CD8-positive, alpha-beta T cell (primary cell): ENCODE measurements at places on chromosomes 11 and 22.

- no peak for DNase-seq
Observed at GRCh38 chr11:20608934-20609333, 9.5 kb downstream of the SLC6A5 start.

GRCh38 chr11:9732453-9732852 lies 68.6 kb downstream of the SWAP70 start:
- no peak for DNase-seq

GRCh38 chr22:22342697-22343580 lies 98.4 kb downstream of the VPREB1 start:
- peak; percentile 68 for DNase-seq

- no peak for DNase-seq
Observed at GRCh38 chr11:45859661-45860140, 12.4 kb downstream of the CRY2 start.

DNA sequence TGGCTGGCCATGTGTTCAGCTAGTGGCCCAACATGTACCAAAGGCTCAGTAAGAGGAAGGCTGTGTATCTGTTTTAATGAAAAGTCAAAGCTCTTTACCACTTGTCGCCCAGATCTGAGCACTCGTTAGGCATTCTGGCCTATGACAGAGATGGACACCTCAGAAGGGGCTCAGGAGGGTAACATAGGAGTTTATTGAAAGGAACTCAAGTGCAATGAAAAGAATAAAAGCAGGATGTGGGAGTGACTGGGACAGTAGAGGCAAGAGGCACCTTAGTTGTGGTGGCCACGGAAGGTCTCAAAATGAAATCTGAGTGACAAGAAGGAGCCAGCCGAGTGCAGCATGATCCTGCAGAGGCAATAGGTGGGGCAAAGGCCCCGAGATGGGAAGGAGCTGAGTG lies 309.7 kb downstream of the MN1 start:
- DNase-seq, result no peak

- no peak for DNase-seq
Observed at GRCh38 chr11:95531116-95531515, 258.5 kb downstream of the FAM76B start.

DNA sequence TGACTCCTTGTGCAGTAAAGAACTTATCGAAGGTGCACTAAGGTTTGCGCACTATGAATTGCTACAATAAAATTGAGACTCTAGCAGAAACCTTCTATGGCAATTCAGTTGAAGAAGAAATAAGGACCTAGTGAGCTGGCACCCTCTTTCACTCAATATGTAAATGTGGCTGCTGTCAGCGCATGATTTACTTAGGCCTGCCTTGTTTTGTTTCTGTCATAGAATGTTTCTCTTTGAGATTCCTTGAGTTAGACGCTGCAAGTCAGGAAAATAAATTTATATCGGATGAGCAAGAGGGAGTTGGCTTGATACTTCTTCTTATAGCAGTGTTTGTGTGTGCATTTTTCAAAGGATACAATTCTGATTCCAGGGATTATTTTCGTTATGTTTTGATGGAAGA lies 322.1 kb downstream of the BLID start:
- no peak for DNase-seq

- no peak for DNase-seq
Observed at GRCh38 chr11:121153472-121153871, 52.4 kb downstream of the TECTA start.

DNA sequence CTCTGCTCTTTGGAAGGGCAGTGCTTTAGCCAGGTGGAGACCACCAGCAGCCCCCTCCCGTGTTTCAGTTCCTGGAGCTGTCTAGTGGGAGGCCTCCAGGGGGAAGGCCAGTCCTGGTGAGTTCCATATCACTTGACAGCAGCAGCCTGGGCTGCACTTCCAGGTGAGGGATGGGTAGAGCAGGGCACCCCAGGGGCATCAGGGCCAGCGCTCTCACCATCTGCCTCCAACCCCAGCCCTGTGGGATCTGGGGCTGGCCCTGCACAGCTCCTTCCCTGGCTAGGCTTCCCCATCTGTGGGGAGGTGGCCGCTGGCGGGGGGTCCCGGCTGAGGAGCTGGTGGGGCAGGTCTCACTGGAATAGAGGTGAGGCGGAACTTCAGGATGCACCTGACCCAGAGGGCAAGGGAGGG lies 60.5 kb downstream of the MORC2 start:
- DNase-seq, result no peak

DNA sequence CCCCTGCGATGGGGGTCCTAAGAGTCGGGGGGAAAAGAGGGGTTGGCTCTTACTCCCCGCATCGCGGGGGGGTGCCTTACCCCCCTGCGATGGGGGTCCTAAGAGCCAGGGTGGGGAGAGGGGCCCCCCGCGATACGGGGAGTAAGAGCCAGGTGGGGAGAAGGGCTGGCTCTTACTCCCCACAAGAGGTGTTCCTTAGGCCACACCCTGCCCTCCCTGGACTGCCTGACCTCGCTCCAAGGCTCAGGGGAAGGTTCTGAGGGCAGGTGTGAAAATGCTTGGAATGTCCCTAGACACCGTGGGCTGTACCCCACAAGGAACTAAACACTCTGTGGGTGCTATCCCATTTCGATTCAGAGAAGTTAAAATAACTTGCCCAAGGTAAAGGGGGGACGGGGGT lies 7.8 kb downstream of the UNC93B1 start:
- DNase-seq, result no peak

GRCh38 chr11:72066855-72067254 lies 13.5 kb downstream of the NUMA1 start:
- no peak for DNase-seq

DNA sequence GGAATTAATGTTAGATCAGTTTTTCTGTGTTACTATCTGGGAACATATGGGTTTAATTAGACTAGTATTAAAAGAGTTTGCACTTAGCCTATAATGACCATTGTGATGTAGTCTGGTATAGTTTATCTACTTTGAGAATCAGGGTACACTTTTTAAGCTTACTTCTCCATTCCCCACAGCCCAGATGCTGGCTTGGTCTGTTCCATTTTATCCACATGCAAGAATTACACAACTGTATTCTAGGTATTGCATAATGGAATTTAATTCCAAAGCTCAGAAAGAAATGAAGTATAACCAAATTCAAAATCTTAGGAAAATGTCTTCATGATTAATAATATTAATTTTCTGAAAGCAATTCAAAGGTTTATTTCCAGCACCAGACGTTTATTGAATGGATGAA lies 122.2 kb upstream of the PDGFD start:
- DNase-seq, result no peak

DNA sequence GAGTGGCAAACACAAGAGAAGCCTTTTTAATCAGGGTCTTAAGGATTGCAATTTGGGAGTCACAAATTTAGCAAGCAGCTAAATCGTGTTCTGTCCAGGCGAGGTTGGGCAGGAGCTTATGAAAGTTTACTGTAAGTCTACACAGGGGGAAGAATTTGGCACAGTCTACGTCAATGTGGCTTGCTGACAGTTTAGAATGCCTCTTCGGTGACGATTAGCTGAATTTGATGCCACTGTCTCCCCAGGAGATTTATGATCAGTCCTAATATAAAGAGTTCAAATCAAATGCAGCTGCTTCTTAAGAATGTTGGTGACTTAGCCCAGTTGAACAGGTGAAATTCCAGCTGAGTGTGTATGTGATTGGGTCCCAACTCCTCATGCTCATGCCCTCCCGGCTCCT lies 114.1 kb upstream of the CLPB start:
- no peak for DNase-seq

DNA sequence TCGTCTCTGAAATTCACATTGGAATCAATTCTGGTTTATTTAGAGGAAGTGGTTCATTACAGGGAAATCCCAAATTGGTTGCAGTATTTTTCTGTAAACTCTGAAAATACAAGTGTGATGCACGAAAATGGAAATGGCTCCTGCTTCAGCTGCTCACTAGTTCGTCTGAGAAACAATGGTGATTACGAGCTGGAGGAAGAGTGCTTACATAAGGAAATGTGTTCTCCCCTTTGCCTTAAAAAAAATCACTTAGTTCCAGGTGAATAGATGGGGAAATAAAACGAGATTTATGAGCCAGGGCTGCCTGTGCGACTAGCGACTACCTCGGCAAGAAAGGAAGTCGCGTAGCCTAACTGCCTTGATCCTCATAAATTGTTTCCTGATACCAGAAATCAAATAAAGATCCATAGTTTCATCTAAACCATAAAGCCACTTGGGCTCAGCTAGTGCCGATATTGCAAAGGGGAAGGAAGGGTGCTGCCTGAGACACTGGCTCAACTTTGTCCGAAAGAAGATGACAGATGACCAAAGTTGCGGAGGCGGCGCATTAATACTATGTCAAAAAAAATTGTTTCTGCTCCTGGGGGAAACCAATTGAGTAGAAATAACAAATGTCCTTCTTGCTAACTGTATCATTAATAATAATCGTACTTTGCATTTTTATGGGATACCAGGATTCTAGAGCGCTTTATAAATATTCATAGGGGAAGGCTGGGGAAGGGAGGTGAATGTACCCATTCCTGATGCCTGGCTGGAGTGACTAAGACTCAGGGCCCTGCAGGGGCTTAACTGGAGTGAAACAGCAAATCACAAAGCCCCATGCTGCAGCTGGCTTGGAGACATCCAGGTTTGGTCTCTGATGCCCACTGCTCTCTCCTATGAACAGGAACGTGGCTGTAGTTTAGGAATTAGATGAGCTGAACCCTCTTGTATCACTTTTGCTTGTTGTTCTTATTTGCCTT lies 185.7 kb downstream of the BLID start:
- DNase-seq, result no peak

DNA sequence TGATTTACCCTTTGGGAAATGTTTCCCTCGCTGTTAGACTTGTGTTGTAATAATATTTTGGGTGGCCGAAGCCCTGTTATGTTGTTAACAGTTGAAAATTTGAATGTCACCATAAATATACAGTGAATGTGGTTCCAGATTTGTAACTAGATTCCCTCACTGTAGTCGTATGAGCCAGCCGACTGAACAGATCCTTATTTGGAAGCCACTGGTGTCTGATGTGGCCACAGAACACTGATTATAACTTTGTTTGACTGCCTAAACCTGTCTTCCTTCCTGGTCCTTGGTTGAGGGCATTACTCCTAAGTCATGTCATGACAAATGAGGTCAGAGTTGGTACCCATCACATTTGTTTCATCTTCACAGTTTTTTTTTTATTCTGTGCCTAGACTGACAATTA lies 45.4 kb downstream of the YAP1 start:
- no peak for DNase-seq

GRCh38 chr11:112728288-112728687 lies 232.9 kb upstream of the NCAM1 start:
- DNase-seq, result no peak

DNA sequence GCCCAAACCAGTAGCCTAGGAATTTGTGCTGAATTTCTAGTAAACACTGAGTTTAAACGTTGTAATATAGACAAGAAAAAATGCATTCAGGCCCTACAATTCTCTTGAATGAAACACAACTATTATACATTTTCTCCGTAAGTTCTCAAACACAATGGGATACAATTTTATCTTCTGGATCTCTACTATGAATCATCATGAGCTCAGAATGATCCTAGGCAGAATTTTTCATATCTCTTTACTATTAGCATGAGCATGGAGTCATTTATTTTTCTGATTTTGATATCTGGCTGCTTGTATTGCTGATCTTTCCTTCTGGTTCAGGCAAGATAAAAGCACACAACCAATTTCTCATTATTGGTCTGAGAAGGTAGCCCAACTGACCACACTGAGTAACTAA lies 1123.4 kb upstream of the RAG2 start:
- no peak for DNase-seq

DNA sequence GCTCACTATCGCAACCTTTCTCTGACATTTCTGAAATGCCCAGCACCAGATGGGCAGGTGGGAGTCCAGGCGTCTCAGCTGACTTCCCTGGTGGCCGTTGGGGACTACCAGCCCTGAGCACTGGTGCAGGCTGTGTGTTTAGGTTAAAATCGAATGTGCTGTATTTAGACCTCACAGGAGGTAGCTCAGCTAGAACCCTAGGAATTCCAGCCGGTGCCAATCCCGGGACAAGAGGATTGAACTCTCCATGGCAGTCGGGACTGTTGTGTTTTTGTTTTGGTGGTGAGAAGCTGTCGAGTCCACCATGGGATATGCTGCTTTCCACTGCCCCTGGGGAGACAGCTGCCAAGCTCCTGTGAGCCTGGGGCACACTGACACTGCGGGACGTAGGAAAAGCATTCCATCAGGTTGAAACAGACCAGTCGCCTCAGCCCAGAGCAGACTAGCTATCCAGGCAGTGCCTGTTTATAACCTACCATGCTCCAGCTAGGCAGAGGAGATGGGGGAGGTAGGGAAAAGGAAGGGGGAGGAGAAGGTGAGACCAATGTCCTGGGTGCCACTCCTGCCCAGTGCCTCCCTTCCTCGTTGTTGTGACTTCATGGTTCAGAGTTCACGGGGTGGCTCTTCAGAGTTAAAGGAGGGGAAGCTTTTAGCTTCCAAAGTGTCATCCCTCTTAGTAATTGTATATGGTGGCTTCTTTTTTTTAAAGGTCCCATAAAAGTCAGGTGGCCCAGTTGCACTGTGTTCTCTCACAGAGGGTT lies 53.0 kb downstream of the MICAL2 start:
- DNase-seq, result no peak

GRCh38 chr22:43213051-43213450 lies 26.1 kb upstream of the TTLL12 start:
- DNase-seq, result no peak

DNA sequence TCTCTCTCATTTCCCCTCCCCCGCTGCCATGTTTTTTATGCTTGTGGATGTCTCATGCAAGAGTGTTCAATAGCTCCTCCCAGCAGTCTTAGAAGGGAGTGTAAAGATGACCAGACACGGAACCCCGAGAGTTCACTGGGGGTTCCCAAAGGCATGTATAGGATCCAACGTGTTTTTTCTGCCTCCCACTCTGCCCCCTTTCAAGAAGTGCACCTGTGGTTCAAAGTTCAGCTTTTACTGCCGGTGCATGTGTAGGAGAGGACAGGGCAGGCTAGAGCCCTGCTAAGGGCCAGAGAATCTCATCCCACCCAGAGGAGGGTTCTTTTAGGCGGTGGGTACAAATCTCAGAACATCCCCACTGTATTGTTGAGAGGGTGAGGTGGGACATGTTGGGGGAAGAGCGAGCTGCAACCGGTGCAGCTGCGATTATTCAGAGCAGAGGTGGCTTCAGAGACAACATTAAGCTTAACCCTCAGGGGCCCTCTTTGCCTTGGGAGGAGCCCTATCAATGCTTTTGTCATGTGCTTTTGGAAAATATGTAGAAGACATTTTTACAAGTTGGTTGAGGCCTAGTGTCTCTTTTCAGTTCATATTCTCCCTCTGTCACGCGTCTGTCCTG lies 14.5 kb downstream of the MIF start:
- no peak for DNase-seq

DNA sequence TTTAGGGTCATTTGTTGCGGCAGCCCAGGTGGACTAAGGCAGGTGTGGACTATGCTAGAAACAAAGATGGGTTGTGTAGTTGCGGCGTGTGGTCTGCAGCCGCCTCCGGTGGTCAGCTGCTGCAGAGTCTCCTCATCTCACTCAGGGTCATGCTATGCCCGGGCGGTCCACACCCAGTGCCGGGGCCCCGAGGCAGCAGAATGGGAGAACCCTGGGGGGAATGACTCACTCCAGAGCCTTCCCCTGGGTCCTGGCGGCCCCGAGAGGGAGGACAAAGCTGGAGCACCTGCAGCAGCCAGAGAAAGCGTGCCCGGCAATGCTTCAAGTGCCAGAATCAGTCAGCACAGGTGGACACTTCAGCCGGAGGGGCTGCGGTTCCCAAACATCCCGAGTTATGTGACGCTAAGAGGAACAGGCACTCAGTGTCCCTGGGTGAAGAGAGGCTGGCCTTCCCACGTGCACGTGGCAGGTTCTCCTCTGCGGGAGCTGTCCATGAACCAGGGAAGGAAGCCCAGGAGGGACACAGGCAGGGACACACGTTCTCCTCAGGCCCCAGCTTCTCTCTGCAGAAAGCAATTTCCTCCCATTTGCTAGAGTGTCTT lies 289.6 kb upstream of the B3GAT1 start:
- DNase-seq, result no peak
